ENCODE measurements at places on chromosomes 3 and 15.

GRCh38 chr3:30984855-30985749, 90.6 kb upstream of the GADL1 start:
- DNase-seq = no peak

- no peak for DNase-seq
Measured at GRCh38 chr3:99418209-99418635, 220.2 kb upstream of the COL8A1 start.

GRCh38 chr3:174101244-174101643, 703.7 kb downstream of the NLGN1 start:
- DNase-seq = no peak

DNA sequence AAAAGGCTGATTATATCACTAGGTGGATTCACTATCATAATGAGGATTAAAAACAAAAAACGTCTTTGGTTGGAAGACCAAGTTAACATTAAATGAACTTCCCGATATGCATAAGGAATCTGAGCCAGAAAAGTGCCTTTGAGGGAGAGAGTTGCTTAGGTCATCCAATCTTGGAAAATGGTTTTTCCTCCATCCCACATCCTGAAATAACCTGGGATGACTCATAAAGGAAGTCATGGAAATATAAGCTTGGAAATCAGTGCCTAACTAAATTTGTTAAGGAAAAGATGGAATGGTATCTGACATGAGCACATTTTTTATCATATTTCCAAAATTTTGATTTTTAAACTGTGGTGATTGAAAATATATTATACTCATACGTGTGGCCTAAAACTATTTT, 66.0 kb downstream of the KBTBD8 start:
- DNase-seq = no peak

DNA sequence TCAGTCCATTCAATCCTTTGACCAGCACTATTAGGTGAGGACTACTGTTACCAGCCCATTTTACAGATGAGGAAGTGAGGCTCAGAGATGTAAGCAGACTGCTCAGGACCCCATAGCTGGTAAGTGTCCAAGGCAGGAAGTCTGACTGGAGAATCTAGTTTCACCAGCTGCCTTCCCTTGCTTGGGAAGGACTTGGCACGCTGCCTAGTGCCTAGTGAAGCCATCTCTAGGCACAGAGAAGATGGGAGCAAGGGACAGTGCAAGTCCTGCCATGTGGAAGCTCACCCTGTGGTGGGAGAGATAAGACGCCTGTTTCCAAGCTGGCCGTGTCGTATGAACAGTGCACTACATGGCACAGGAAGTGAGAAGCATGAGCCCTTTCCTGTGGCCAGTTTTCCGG, 111.8 kb upstream of the TMC3 start:
- DNase-seq = no peak

DNA sequence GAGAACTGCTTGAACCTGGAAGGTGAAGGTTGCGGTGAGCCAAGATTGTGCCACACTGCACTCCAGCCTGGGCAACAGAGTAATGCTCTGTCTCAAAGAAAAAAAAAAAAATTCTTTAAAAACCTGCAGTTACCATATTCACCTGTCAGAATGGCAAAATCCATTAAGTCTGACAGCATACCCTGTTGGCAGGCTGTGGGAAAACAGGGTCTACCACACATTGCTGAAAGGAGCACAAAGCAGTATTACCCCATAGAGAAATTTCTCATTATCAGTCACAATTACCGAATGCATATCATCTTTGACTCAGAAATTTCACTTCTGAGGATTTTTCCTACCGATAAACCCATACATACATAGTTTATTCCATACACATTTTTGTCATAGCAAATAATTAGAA, 264.1 kb upstream of the SLCO3A1 start:
- DNase-seq = peak; percentile 11

GRCh38 chr15:27902680-27903385, 196.3 kb downstream of the OCA2 start:
- no peak for DNase-seq

- DNase-seq = no peak
Measured at GRCh38 chr3:177598097-177598833, 401.0 kb upstream of the TBL1XR1 start.

GRCh38 chr3:198112031-198112430, 152.0 kb downstream of the LMLN start:
- DNase-seq = no peak

- no peak for DNase-seq
Measured at GRCh38 chr3:53721187-53722119, 124.8 kb downstream of the CHDH start.

DNA sequence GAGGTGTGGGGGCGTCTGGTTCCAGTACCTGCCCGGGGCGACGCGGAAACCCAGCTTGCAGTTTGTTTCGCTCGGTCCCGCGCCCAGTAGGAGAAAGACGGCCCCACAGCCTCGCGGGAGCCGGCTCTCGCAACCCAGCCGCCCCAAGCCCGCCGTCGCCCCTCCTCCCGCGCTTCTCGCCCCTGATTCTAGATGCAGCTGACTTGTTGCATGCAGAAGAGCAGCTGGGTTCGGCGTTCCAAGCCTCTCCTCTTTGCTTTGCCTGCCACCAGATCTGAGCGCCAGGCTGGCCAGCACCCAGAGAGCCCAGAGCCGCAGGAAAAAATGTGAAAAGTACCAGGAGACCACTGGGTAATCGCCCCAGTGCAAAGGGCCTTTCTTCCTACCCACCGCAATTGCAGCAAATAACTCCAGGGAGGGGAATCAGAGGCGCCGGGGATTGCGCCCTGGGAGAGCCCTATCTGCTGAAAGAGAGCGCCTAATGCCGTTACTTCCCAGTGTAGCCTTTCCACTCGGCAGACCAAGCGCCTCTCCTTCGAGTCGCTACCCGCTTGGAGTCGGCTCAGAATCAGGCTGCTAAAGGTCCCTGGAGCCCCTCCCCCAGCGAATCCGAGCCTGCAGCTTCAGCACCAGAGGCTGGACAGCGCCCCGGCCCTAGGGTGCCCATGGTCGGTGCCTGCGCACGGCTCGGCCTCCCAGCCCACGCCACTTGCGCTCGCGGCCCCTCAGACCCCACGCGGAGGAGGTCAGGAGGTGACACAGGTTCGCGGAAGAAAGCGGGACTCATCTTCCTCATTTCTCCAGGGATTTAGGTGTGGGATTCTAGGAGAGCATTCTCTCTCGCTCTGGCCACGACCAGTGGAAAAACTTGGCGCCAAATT, 15.7 kb upstream of the AEN start:
- no peak for DNase-seq

- peak; percentile 29 for DNase-seq
Measured at GRCh38 chr3:186432189-186432588, 70.2 kb upstream of the DGKG start.

All from stimulated activated CD8-positive, alpha-beta memory T cell treated with anti-CD3 and anti-CD28 coated beads, Interleukin-7, amount 100 ng/mL, for 48 hours (primary cell).